ENCODE measurements at places on chromosomes 12 and 14.

DNA sequence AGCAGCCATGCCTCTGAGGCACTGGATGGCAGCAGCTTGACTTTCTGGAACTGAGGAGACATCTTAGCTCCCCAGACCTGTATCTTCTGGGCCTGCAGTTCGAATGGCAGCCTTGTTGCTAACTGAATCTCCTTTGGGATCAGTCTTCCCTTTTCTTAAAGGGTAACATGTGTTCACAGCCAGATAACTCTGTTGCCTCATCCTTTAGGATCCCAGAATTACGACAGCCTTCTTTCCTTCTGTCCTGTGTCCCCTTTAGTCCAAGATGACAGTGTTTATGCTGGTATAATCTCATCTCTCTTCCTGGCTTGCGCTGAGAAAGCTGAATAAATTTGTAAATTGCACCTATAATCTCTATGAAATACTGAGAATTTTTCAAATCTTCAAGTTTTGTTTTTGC lies 9.1 kb upstream of the ERC1 start:
- no peak for DNase-seq

GRCh38 chr14:49997991-49998390 lies 105.1 kb downstream of the ARF6 start:
- no peak for DNase-seq

DNA sequence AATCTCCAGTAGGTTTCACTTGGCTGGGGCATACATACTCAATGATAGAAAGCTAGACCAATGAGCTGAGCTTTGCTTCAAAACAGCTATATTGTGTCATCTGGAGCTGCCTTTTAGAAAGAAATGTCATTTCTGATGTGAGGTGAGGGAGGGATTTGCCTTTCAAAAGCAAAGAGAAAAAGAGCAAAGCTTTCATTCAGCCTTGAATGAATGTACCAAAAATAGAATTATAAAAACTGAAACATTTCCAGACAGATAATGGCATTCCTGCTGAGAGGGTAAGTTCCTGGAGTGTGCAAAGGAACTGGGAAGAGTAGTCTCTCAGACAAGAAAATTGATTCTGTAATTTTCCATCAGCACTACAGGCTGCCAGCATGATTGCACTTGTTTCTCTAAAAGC lies 710.0 kb downstream of the LRFN5 start:
- no peak for DNase-seq

DNA sequence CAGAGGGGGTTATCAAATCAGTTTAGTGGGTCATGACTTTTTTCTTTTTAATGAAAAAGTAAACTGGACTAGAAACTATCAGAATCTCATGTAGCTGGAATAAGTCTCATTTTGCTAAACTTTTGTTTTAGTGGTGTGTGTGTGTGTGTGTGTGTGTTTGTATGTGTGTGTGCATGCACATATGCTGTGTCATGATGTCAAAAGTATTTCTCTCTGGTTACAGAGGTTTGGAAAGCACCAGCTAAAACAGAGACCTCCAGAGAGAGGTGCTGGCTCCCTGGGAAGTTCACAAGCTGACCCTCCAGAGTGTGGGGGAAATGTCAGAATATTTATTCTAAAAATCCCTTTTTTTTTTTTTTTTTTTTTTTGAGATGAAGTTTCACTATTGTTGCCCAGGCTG lies 114.7 kb downstream of the LGMN start:
- DNase-seq = no peak

GRCh38 chr12:127767656-127768055 lies 499.3 kb upstream of the TMEM132C start:
- no peak for DNase-seq

- DNase-seq = no peak
Measured at GRCh38 chr12:47718531-47718930, 6.8 kb downstream of the ENDOU start.
